ENCODE measurements at places on chromosomes 3 and 15. TPM values are rescaled to one million over a fixed set of nuclear protein-coding genes. Genes with fewer than 3 reads are reported as not detected.

DNA sequence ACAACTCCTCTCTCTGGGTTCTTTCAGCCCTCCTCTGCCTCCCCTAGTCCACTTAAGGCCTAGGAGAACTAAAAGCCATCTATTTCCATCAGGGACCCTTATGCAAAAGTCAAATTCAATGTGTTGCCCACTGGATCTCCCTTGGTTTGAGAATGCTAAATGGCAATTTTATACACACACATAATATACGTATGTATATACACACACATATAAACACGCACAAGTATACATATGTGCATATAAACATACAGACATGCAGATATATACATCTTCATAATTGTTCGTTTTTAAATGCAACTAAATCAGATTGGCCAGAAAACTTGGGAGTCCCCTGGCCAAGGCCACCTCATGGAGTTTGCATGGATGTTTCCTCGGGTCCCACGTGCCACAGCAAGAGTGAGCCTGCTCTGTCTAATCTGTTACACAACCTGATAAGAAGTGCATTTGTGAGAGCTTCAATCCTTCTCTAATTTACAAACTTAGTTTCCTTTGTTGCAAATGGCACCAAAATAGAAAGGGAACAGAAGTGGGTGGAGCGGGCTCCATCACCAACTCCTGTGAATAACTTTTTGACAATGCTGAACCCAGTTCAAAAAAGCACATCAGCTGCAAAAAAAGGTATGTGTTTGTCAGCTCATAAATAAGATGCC lies 84.2 kb downstream of the FOXP1 start:
- DNase-seq: no peak

- DNase-seq: no peak
These were observed 105.2 kb downstream of the FNDC3B start for GRCh38 chr3:172144601-172145000.

DNA sequence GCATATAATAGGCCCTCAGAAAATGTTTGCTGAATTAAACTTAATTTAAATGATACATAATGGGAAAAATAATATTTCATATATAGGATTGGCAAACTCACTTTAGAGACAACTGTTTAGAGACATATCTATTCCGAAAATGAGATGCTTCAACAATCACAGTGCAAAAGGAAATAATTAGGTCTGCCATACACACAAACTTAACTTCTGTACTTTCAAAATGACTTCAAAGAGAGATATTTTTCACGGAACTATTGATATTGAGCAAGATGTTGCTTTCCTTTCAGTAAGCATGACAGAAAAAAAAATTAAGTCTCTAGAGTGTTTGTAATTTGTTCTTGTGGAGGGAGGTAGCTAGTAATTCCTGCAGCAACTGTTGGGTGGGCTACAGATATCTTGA lies 769.5 kb downstream of the TUSC7 start:
- no peak for DNase-seq

DNA sequence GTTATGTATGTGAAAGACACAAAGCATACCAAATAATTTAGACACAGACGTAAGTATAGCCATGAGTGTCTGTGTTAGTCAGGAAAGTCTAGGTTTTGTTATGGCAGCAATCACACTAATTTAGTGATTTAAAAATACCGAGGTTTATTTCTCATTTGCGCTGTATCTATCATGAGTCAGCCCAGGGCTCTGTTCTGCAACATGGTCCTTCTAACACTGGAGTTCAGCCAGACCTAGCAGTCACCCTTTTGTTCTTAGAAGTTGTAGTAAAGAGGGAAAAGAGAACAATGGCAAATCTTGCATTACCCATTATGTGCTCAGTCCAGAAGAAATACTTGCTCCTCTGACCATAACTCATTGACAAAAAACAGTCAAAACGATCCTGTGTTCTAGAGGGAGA lies 311.5 kb downstream of the NLGN1 start:
- DNase-seq: no peak

GRCh38 chr15:25690673-25691543 lies 172.2 kb downstream of the ATP10A start:
- no peak for DNase-seq

GRCh38 chr3:26259176-26259575 lies 363.4 kb upstream of the LRRC3B start:
- no peak for DNase-seq

The FBXW12 gene
- total RNA-seq: not detected

The GNAI2 gene
- 415 TPM for total RNA-seq

The UQCC5 gene
- total RNA-seq: 8.3 TPM

The UACA gene
- 189 TPM for total RNA-seq

Measured in lung microvascular endothelial cell (primary cell).